ENCODE measurements at places on chromosomes 13 and 19.
A peak's percentile ranks its signal among the peaks of the same experiment; 100 is the strongest.

DNA sequence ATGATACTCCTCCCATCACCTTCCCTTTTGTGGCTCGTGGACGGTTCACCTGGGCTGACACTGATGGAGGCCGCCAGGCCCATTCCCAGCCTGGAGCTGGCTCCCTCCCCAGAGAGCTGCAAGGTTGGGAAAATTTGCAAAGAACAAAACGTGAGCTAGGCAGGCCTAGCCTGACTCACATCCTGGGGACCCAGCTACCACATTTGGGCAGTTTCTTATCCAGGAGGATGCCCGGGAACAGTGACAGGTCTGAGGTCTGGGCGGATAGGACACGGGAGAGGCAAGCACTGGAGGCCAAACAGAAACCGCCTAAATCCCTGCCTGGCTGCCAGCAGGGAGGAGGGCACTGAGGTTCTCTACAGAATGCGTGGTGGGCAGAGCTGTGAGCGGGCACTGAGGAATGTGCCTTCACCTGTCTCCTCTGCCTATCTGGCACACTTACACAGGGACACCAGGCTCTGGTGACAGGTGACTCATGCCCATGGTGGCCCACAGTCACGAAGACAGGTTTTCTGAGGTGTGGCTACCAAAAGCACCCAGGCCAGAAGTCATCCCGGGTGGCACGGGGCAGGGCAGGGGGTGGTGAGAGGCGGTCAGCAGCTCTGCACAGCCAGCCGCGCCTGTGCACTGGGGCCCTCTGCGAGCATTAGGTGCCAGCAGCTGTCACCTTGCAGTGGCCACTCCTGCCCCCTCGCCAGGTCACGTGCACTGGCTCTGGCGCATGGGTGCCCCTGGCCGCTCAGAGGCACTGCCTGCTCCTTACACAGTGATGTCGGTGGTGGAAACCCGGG, 23.2 kb downstream of the SH3GL1 start:
- DNase-seq = no peak

DNA sequence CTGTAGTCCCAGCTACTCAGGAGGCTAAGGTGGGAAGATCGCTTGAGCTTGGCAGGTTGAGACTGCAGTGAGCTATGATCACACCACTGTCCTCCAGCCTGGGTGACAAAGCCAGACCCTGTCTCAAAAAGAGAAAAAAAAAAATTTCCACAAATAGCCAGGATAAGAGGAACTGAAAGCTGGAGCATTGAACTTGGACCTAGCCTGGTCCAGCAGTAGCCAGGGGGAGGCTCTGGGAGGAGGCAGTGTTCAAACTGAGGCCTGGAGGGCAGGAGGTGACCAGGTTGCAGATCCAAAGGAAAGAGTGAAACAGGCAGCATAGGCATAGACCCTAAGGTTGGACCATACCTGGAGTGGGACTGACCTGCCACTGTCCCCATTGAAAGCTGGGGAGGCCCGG, 26.9 kb upstream of the PIK3R2 start:
- DNase-seq = no peak

GRCh38 chr13:44096901-44097300, 217.2 kb downstream of the LACC1 start:
- no peak for DNase-seq

GRCh38 chr13:90281709-90282108, 1065.8 kb upstream of the MIR17HG start:
- peak; percentile 16 for DNase-seq

DNA sequence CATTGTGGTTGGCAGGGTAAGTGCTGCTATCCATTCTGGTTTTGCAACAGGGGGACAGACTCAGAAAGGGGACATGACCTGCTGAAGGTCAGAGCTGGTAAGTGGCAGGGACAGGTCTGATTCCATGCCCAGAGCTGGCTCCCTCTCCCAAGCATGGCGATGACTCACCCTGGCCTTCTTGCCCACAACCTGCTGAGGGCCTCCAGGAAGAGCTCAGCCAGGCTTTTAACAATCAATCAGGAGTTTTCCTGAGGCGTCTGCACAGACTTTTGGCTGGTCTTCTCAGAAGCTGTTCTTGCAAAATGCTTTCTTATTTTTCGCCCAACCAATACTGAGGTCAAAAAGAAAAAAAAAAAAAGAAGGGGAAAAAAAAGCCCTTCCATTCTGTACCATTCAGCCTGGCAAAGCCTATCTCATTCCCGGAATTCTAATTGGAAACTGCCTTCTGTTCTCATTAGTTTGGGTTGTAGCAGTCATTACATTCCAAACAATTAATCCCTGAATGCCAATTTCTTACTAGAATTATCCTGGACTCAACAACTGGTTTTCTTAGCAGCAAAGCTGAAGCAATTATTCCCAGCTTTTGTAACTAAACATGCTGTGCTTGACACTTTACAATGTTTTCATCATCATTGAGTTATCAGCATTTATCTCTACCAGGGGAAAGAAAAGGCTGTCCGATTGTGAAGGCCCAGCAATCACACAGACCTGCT, 17.7 kb downstream of the SIAH3 start:
- DNase-seq = no peak

DNA sequence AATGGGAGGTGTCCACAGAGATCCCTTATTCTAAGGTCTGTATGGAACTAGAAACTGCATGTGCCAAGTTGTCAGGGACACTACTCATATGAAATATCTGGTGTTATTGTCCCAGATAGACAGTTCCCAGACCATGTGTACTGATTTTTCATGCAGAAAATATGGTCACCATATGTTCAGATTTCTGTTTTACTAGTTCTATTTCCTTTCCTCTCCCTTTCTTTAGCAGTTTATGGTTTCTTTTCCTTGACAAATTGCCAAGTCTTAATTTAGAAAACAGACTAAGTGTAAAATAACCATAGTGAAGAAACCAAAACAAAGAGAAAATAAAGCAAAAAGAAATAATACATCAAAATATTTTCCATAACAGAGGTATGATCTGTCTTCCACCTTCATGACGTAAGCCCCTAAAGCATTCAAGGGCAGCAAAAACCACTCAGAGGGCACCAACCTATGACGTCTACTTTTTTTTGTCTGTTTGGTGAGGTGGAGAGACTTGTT, 248.5 kb downstream of the KCTD12 start:
- no peak for DNase-seq

- DNase-seq = no peak
Measured at GRCh38 chr13:27605099-27605498, 15.2 kb downstream of the LNX2 start.

- DNase-seq = no peak
Measured at GRCh38 chr13:101474419-101474957, 22.0 kb downstream of the ITGBL1 start.

GRCh38 chr19:13864046-13864666, 12.8 kb upstream of the NANOS3 start:
- DNase-seq = no peak

DNA sequence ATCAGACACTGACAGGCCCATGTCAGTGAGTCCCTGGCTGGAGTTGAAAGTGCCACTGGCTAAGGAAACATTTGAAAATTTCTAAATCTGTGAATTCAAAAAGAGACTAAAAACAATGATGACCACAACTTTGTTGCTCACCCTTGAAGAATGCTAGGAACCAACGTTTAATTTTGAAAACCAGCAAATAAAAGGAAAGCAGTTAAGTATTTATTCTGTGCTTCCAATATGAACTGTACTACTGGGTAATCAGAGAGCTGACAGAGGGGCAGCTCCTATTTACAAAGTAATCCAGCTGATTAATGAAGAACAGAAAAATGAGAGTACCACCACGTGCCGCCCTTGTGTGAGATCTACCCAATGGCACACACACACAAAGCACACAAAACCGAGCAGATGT, 44.7 kb upstream of the LATS2 start:
- no peak for DNase-seq

Measured in NCI-H345 (cell line).